ENCODE measurements at places on chromosomes 7 and 10.

GRCh38 chr10:49008091-49008490 lies 68.5 kb upstream of the LRRC18 start:
- DNase-seq: no peak

GRCh38 chr7:149489391-149490024 lies 8.1 kb downstream of the ZNF746 start:
- DNase-seq: no peak

GRCh38 chr10:130894471-130894870 lies 417.1 kb downstream of the TCERG1L start:
- no peak for DNase-seq

GRCh38 chr7:132117181-132117580 lies 459.1 kb downstream of the PLXNA4 start:
- DNase-seq: no peak

GRCh38 chr10:130659528-130659927 lies 523.3 kb downstream of the GLRX3 start:
- no peak for DNase-seq

- DNase-seq: no peak
Measured at GRCh38 chr10:17963431-17963830, 11.7 kb downstream of the SLC39A12 start.

DNA sequence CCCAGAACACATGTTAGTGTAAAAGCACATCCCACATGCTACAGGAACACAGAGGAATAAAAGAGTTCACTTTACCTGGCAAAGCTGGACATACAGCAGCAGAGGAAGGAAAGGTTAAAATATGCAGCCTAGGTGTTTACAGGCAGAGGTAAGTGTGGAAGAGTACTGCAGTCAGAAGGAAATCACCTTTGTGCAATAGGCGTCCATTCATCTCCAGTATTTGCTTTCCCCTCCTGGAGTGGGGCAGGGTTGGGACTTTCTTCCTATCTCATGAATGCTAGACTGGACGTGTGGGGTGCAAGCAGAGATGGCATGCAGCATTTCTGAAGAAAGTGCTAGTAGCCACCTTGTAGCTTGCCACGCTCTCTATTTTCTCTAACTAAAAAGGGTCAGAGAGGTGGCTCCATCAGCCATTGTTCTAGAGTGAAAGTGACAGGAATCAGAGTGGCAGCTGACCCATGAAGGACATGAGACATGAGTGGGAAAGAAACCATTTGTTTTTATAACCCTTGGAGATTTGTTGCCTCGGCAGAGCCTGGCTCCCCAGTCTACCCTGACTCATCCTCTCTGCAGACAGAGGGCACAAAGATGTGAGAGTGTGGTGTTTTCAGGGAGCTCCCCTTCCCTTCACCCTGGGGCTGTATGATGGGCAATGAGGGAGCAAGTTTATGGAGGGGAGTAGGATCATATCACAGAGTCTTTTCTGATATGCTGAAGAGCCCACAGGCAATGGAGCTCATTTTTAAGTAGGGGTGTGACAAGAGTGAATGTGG lies 101.2 kb upstream of the SEC61G start:
- DNase-seq: no peak

DNA sequence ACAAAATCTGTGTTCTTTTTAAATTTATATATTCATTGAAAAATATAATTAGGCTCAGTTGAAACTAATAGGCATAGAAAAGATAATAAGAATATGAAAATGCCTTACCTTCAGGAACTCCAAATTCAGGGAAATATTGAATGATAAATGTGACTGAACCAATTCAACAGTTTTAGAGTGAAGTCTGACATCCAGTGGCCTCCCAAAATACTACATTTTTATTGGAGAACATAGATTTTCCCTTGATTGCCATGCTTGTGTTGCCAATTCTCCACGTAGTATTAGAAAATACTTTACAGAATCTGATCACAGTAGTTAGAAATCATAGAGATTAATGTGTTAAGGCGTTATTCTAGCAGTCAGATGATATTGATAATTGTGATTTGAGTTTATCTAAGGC lies 1246.7 kb downstream of the GATA3 start:
- no peak for DNase-seq

DNA sequence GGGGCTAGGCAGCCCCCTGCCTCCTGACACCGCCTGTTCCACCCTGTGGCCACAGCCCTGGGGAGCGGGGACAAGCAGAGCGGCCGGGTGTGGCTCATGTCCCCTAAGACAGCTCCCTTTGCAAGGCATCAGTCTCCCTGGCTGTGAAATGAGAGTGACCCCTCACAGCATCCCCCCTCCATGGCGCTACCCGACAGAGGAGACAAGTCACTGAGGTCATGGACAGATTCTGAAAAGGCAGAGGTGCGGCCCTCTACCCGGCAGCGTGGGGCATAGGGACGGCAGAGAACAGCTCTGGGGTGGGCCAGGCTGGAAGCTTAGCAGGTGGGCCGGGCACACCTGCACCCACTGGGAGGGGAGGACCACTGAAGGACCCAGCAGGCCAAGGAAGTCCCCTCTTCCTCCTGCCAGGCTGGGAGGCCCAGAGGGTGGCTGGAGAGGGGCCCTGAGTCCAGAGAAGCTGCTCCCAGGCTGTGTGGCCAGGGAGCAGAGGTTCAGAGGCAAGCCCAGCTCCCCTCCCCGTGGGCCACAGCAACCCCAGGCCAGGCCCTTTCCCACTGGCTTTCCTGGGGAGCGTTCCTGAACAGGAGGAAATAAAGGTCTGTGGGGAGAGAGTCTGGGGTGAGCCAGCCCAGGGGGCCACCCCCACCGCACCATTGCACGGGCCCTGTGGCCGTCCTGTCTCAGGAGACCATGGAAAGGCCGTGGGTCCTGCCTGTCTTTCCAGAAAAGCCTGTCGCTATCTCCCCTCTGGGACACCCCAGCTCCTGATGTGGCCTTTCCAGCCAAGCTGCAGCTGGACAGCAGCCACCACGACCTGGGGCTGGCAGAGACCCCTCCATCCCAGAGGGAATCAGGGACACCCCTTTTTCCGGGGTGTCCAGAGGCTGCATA lies 1.7 kb downstream of the ADAP1 start:
- no peak for DNase-seq

DNA sequence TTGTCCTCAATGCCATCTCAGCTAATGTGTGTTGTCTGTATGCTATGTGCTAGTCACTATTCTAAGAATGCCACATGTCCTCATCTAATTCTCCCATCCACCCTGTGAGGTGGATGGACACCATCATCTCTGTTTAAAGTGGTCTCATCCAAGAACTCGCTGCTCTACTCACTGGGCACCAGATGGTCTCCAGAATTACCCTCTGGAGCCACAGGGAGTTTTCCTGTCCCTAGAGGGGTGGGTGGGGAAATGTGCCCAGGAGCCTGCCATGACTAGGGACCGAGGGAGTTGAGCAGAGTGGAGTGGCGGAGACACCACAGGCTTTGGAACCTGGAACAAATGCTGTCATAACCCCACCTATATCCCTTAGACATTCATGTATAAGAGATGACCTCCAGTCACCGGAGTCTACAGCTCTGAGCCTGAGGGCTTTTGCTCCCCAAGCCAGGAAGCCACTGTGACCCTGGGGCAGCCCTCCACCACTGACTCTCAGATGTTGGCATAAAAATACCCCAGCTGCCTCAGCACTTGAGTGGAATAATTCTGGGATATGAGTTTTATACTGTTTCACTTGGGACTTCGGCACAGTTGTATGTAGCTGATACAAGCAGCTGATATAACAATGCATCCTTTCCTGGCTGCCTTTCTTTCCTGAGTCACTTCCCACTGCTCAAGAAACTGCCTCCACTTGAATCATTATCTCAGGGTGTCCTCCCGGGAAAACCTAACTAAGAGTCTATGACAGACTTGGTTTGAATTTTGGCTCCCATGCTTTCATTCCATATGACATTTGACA lies 61.5 kb upstream of the RAPGEF5 start:
- DNase-seq: no peak

DNA sequence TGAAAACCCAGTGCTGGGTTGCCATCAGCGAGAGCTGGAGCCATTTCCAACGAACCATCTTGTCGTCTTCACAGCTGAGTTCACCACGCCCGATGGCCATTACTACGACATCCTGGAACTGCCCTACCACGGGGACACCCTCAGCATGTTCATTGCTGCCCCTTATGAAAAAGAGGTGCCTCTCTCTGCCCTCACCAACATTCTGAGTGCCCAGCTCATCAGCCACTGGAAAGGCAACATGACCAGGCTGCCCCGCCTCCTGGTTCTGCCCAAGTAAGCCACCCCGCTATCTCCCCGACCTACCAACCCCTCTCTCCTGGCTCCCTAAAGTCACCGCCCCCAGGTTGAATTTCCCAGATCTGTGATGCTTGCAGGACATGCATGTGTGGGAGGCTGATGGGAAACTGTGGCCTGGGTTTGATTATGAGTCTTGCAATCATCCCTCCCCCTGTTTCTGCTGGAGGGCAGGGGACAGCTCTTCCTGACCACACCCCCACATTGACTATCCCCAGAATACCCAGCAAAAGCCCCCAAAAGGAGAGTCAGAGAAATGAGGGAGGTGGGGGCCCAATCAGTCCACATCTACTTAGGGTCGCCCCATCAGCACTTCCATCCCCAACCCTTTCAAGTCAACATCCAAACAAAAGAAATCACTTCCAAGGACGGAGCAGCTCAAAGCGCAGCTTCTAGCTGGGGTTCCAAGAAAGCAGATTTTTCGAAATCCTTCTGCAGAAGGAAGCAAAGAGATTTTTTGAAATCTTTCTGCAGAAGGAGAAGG lies 6.9 kb downstream of the SERPINE1 start:
- no peak for DNase-seq

DNA sequence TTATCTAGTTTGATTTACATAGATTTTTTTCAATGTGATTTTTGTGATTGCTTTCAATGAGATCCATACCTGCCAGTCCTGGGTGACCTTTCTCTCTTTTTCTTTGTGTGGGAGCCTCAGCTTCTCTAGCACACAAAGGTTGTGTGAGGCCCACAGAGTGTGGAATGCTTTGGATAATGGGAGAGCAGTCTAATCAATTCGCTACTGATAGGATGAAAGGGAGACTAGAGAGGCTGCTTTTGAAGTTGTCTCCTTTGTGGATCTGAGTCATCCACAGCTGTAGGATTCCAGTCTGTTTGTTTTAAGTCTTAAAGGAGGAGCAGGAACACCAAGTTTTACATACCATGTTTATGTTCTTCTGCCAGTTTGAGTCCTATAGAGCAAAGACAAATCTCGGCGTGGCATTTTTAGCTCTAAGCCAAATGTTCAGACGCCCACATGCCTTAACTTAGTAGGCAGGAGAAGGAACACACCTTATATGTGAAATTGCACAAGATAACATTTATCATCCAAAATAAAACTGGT lies 330.0 kb downstream of the ARL4A start:
- no peak for DNase-seq

DNA sequence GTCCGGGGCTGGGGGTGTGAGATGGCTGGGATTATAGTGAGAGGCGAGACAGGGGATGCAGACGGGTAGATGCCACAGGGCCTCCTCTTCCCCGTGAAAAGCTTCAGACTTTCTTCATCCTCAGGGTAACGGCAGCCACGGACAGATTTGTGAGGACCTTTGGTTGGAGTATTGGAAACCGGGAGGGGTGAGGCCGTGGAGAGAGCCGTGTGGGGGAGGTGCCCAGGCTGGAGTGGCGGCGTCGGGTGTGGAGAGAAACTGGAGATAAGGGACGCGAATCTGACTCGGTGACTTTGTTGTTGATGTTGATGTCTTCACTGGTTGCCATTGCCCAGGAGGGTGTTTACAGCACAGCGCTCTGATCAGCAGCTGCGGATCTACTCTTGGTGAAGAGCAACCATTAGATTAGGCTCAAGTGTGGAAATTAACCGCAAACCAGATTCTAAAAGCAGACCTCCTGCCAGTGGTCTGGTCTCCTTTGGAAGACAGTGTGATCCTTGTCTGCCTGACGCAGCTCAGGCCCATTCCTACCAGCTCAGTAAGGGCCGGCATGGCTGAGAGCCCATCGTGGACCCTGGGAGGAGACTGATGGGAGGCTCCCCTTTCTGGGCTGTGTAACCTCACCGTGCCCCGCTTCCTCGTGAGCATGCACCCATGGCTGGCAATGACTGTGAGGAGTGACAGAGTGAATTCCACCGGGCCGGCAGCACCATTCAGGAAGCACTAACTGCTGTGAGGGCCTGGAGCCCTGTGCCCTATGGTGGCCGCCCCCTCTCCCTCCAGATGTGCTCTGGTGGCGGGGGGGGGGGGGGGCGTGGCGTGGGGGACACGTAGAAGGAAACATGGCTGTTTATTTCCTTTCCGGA lies 90.3 kb downstream of the INPP5A start:
- DNase-seq: no peak

DNA sequence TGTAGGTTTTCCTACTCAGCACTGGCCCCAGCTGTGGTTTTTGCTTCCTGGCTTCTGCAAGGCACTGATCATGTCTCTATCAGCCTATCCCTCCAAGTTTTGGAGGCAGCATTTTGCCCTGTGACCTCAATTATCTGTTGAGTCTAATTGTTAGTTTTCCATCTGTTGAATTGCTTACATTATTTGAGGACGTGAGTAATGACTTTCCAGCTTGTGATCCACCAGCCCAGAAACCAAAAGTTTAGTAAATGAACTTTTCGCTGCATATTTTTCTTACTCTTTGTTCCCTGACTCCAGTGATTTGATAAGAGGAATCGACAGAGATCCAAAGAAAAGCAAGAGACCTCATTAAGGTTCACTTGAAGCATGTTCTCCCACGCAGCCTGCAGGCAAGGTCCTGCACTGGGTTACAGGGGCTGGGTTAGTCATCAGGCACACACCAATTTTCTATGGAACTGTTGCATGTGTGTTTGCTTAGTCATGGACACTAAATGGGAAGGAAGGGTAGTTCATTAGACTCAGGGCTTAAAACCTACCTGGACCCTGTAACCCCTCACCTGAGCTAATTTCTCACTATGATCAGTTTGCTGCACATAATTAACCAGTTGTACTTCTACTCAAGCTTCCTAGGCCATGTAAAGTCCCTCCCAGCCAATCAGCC lies 57.2 kb downstream of the AKR1E2 start:
- DNase-seq: no peak

GRCh38 chr10:80277016-80277415 lies 12.4 kb downstream of the MAT1A start:
- DNase-seq: no peak

DNA sequence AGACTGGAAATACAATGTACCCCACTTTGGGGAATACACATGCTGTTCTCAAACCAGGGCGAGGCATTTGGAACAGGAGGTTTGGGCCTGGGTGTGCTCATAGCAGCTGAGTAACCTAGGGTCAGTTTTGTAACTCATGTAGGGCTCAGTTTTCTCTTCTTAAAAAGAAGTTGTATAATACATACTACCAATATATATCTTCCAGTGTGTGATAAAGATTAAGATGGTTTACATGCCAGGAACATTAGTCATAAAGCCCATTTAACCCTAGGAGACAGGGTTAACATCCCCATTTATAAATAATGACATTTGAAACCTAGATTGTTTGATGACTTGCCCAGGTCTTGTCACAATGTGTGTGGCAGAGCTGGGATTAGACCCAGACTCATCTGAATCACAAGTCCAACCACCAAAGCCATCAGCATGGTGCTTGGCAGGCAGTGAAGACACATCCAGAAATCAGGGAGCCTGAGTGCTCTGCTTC lies 6.0 kb downstream of the AKR1B10 start:
- no peak for DNase-seq

GRCh38 chr10:26215935-26216584 lies 514 bp upstream of the GAD2 start:
- DNase-seq: no peak
